ENCODE measurements at places on chromosomes 1 and 21.

- no peak for DNase-seq
These were observed 31.4 kb upstream of the LGALS8 start for GRCh38 chr1:236492378-236492777.

DNA sequence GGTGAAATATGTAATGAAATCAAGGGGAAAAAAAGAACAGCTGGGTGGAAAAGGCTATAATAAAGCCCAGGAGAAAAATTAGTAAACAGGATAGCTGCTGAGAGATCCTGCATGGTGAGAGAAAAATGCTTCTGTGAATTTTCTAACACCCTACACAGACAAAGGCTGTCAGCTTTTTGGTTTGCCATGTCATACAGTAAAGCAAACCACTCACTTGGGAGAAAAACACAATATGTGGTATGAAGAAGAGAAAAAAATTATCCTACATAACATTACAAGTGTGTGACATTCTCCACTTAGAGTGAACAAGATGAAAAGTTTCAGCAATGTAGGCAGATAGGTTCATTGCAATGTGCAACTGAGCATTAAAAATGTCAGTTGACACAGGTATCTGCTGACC lies 133.6 kb downstream of the PLPPR4 start:
- no peak for DNase-seq

- DNase-seq: no peak
These were observed 20.2 kb downstream of the RERE start for GRCh38 chr1:8797216-8797615.

- DNase-seq: peak; percentile 82
These were observed 131.0 kb upstream of the RUNX1 start for GRCh38 chr21:35179990-35180540.

DNA sequence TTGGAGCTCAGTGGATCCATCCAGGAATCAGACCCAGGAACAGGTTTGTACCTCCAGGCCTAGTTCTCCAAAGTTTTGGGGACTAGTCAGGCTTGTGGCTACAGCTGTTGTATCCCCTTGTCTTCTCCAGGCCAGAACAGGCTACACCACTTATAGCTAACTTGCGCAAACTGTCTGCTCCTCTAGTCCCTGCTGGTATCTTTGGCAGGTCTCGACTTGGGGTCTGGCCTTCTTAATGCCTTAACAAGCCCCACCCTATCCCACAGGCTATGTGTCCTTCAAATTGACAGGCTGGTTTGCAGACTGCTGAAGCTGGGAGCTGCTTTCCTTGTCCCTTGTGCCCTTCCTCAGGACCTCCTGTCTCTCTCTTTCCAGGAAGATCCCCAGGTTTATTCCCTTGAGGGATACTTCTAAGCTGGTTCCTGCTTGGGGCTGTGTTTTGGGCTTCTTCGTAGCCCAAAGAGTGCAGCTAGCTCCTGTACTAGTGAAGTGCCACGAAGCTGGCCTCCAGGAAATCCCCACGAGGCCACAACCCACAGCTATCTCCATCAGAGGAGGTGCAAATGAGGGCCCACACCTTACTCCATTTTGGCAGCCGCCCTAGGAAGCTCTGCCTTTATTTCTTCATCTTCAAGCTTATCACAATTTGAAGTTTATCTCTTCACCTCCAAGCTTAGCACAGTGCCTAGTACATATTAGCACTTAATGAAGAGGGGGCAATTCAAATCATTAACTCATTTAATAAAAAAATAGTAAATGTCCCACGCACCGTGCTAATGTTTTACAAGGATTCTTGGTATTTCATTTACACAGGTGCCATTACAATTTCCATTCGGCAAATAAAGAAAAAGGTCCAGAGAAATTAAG lies 683 bp upstream of the DMAP1 start:
- no peak for DNase-seq

DNA sequence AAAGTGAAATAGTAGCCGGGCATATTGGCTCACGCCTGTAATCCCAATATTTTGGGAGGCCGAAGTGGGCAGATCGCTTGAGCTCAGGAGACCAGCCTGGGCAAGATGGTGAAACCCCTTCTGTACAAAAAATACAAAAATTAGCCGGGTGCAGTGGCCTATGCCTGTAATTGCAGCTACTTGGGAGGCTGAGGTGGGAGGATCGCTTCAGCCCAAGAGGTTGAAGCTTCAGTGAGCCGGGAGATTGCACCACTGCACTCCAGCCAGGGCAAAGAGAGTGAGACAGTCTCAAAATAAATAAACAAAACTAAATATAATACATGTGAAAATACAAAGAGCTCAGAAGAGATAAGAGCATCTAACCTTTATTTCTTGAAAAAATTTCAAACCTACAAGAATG lies 2.3 kb upstream of the MSTO1 start:
- DNase-seq: no peak

DNA sequence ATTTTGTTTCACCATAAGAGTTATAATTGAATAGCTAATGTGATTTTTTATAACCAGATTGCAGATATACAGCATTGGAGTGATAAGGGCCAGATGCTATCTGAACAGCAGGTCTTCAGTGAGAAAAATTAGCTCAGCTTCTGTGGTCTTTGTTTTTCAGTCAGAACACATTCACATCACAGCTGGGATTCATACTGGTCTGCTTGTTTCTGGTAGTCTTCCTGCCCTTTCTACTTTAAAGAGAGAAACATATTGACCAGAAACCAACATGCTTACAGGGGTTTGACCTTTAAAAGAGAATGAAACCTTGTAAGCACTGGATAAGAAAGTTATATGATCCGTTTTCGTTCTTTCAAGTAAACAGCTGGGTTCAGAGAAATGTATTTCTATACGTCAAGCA lies 213.7 kb upstream of the TMPRSS15 start:
- no peak for DNase-seq

- peak; percentile 94 for DNase-seq
These were observed 116.3 kb upstream of the COL6A1 start for GRCh38 chr21:45865106-45865835.

- peak; percentile 40 for DNase-seq
These were observed 55.6 kb upstream of the GCLM start for GRCh38 chr1:93964777-93965200.

DNA sequence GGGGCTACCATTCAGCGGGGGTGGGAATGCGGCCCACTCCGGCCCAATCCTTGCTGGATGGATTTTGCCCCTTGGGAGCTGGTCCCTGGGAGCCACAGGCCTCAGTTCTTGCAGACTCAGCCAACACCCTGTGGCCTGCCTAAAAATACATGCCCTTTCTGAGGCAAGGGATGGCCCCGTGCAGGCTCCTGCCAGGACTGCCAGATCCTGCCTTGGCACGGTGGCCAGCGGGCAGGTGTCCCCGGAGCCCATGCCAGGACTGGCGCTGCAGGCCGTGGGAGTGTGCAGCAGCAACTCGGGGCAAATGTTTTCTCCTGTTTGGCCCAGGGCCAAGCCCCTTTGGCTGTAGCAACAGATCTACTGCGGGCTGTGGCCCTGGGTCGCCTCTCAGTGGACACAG lies 1.6 kb upstream of the PANK4 start:
- DNase-seq: no peak

GRCh38 chr21:44485796-44486195 lies 30.5 kb downstream of the LRRC3 start:
- no peak for DNase-seq

DNA sequence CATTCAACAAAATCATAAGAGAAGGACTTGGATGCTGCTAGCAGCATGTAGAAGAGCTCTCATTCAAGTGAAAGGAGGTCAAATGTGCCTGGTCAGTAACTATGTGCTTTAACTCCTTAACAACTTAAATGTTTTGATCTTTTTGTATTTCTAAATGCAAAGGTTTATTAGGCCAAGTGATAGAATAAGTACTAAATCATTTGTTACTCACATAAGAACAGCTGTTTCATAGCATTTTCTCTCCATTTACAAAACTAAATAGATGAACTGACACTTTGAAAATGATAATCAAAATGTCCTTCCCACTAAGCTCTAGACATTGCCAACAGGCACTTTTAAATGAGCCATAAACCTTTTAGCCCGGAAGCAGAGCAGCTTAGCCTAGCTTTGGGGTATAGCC lies 254.3 kb upstream of the PRMT6 start:
- DNase-seq: no peak

DNA sequence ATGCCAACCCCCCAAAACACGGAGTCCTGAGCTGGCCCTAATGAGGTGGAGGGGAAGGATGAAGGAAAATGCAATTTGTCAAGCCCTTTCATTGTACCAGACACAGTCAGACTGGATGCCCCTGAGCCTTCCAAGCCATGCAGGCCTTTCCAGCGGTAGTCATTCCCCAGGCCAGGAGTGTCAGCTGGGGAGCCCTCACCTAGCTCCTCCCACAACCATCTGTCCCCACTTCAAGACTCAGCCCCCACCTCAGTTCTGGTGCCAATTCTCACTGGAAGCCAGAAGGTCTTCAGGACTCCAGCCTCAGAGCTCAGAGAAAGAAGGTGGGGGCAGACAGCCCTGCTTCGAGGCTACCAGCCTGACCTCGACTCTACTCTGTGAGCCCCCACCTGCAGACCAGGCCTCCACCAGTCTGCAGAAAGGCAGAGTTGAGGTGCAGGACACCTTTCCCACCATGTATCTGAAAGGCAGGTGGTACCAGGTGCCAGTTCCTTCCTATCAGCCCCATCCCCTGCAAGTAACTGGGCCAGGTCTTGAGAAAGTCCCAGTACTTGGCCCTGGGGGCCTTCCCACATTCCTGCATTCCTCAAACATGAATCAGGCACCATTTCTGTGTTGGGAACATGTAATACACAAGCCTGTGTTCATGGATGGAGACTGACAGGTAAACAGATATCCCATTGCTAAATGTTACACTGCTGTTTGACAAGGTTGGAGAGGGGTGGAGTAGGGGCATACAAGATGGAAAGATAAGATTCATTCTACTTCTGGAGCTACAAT lies 180.6 kb upstream of the EDN2 start:
- peak; percentile 82 for DNase-seq

DNA sequence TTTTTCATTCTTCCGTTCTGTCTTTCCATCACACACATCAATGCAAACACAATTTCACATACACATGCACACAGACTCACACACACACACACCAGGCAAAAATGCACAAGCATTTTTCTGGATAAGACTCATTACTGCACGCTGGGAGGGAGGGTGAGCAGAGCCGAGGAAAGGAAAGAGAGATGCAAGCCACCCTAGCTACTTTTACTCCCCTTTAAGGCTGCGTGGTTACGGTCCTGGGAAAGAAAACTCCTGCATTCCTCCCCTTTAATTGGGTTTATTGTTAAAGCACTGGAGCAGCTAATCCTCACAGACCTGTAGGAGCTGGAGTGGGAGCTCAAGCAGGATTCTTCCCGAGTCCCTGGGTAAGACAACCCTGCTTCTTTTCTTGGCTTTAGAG lies at the start of gene CAMK1G:
CAMK1G (plus strand) TSS at position 307 of the 400 bp plus-strand sequence. CDS start 11,270 bp downstream, outside the sequence.
- DNase-seq: peak; percentile 87

DNA sequence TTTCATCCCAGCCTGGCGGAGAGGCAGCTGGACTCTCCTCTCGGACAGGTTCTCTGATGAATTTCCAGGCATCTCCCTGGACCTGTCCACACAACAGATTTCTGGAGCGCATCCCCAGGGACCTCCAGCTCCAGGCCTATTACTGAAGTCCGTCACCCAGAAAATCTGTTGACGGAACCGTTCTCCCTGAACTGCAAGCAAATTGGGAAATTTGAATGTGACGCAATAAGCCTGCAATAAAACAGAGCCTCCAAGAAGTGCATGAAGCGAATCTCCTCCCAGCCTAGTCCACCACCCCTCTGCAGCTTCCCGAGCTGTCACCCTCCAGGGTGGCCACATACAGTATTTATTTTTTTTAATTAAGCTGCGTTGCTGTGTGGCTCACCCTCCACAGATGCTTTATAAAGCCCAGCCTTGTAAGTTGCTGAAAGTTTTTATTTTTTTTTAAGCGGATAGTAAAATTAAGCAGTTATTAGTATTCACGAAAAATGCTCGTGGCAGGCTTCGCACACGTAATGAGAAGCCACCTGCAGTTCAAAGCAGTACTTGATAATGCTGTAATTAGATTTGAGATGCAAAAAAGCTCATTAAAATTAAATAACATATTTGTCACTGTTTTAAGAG lies 173.3 kb downstream of the CAMTA1 start:
- DNase-seq: no peak

DNA sequence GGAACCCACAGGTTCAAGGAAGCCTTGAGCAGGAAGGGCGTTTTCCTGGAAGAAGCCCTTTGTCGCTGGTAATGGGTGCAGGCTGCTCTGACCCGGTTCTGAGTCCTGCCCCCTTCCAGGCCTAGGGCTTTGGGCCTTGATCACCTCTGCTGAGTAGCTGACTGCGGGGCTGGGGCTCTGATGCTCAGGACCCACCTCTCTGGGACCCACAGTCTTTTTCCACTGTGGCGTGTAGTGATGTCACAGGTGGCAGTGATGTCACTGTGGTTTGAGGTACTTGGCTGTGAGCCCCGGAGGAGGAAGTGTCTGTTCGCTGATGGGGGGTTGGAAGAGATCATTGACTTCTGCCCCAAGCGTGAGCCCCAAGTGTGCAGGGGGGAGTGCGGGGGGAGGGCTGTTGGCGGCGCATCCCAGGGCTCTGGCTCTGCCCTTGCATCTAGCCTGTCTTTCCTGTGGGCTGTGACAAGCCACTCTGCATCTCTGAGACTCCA lies 6.9 kb downstream of the TNFRSF1B start:
- no peak for DNase-seq

GRCh38 chr21:35438643-35439404 lies 389.7 kb upstream of the RUNX1 start:
- peak; percentile 9 for DNase-seq

GRCh38 chr1:108034396-108034795 lies 69.4 kb upstream of the VAV3 start:
- no peak for DNase-seq

DNA sequence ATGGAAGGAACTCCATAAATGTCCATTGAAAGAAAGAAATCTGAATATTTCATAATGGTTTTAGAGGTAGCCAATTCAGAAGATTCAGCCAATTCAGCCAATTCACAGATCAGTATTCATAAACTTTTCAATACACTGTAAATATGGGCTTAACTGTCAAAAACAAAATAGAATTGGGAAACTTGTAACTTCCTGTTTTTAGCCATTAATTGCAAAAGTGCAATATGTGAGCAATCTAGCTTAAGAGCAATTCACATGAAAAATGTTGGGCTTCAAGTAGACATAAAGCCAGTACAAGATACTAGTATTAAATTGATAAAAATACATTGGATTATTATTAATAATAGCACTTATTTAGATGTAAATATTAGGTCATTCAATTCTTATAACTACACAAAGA lies 27.5 kb upstream of the PLPPR4 start:
- DNase-seq: no peak

DNA sequence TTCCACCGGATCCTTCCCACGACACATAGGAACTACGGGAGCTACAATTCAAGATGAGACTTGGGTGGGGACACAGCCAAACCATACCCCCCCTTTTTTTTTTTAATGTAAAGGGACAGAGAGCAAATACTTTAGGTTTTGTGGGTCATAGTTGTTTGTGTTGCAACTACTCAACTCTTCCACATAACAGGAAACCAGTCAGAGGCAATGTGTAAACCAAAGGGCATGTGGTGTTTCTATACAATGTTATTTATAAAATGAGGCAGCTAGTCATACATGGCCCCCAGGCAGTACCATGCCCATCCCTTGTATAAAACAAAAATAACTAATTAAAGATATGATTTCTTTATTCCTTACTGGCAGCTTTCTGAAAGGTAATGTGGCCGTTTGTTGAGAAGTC lies 845.4 kb upstream of the ADAMTS5 start:
- DNase-seq: no peak

GRCh38 chr1:165225650-165226049 lies 130.9 kb downstream of the LMX1A start:
- no peak for DNase-seq

Data from fibroblast of skin of abdomen (primary cell).